ENCODE measurements at places on chromosomes 1 and 21. TPM values are rescaled to one million over a fixed set of nuclear protein-coding genes. Genes with fewer than 3 reads are reported as not detected.

DNA sequence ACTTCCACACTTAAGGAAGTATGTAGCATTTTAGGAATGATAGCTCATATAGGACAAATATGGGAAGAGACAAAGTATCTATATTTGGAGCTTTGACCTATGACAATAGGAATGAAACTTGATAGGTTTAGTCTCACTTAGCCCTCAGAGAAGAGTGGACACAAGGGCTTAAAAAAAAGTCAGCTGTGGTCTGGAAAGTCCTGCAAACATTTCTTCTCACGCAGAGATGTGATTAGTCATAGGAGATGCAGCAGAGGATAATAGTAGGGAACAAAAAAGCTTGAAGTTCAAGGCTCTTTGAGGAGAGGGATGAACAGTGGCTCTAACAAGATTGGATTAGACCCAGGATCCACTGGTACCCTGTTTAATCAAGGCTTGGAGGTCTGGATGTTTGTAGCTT lies 14.8 kb upstream of the RNF220 start:
- DNase-seq, result no peak

GRCh38 chr1:245229051-245229450 lies 74.3 kb downstream of the KIF26B start:
- no peak for DNase-seq

PBX1 gene
- 47.4 TPM for total RNA-seq

DNA sequence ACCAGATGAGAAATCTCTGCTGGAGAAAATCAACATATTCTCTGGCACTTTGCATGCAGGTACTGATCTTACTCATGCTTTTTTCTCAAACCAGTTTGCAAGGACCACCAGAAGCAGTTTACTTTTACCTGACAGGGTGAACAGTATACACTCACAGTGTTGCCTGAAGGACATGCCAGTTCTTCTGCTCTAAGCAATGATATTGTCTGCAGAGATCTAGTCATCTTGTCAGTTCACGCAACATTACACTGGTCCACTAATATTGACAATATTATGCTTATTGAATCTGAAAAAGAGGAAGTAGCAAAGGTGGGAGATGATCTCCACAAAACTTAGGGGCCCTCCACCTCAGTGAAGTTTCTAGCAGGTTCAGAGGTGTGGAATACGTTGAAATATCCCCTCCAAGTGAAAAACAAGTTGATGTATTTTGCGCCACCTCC lies 3.8 kb upstream of the S100B start:
- DNase-seq, result no peak

GRCh38 chr1:96756789-96757188 lies 35.2 kb downstream of the PTBP2 start:
- no peak for DNase-seq

- no peak for DNase-seq
Observed at GRCh38 chr1:206568779-206569352, 43.4 kb downstream of the EIF2D start.

- no peak for DNase-seq
Observed at GRCh38 chr1:27394282-27394658, 1.8 kb downstream of the GPR3 start.

DNA sequence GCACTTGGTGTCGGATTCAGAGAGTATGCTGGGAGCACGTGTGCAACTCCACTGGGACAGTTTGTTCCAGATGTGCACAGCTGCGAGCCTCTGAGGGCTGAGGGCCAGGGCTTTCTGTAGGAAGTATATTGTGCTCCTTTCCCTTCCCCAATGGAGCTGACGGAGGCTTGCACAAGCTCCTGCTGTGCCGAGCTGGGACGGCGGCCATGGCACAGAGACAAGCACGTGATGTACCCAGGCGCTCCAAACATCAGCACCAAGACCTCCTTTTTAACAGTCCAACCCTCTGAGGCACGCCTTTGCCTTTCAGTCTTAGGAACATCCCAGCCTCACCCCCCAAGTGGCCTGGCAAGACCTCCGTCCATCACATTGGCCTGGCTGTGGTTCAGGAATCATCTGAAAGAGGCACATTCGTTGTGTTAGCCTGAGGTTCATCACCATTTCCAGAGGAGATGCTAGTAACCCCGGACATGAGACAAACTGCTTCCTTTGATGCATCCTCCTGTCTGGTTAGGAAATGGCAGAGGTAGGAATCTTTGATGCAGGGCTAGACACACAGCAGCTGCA lies 339.2 kb upstream of the KAZN start:
- DNase-seq, result peak; percentile 72

- no peak for DNase-seq
Observed at GRCh38 chr1:61056196-61056572, 26.2 kb upstream of the NFIA start.

GRCh38 chr1:201420608-201421002 lies 925 bp downstream of the TNNI1 start:
- no peak for DNase-seq

DNA sequence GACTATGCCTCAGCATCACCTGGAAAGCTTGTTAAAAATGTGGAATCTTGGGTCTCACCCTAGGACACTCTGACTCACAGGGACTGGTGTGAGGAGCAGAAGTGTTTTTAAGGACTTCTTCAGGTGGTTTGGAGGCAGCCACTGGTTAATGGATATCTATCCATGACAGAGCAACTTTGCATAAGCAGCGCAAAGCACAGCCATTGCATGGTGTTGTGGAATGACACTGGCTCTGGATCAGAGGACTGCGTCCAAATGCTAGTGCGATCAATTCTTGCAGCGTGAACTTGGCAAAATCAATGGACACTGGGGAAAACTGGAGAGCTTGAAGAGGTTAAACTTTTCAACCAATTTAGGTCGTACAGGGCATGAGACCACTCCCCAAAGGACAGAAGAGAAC lies 116.8 kb upstream of the FAM78B start:
- no peak for DNase-seq

DNA sequence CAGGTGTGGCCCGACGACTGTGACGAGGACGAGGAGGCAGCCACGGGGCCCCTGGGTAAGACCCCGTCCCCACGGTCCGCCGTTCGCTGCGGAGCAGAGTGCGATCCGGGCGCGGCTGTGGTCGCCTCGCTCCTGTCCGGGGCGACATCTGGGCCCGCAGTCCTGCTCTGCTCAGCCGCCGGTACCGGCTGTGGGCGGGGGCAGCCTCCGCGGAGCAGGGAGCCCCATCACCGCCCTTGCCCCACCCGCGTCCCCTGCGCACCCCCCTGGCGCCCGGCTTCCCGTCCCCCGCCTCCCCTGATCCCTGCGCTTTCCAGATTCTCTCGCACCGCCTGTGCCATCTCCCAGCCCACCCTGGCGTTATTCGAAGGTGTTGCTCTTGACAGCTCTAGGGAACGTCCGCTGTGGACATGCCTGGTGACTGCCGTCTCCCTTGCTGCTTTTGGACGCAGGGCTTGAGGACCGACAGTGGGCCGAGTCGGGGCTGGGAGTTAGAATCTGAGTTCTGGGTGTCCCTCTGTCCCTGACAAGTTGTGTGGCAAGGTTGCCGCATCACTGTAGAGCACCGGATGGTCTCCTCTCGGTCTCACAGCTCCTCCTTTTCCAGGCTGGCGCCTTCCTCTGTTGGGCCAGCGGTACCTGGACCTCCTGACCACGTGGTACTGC lies 596 bp downstream of the TOR3A start:
- DNase-seq, result peak; percentile 50

DNA sequence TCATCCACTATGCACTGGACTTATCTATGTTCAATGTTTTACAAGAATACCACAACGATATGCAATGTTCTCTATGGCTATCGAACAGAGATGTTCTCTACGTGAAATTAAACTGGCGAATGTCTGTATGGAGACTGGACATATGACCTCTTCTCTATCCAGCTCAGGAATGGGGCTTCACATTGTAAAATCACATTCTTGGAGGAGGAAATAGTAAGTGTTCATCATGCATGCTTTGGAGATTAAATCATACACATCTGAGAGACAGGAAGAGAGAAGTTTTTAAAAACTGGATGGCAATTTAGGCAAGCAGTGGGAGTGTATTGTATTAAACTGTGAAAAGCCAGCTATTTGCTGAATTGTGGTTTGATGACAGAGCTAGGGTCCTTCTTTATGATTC lies 47.9 kb upstream of the RGL1 start:
- DNase-seq, result no peak

FCRL1 gene
- 12.9 TPM for total RNA-seq

USH2A gene
- under 0.01 TPM for total RNA-seq

MOB3C gene
- total RNA-seq, result 12.9 TPM

GRCh38 chr1:5239911-5240310 lies 585.5 kb downstream of the AJAP1 start:
- DNase-seq, result no peak

- no peak for DNase-seq
Observed at GRCh38 chr1:116834595-116834994, 75.1 kb upstream of the PTGFRN start.

GRCh38 chr1:41537788-41538351 lies 53.4 kb upstream of the EDN2 start:
- peak; percentile 58 for DNase-seq

DNA sequence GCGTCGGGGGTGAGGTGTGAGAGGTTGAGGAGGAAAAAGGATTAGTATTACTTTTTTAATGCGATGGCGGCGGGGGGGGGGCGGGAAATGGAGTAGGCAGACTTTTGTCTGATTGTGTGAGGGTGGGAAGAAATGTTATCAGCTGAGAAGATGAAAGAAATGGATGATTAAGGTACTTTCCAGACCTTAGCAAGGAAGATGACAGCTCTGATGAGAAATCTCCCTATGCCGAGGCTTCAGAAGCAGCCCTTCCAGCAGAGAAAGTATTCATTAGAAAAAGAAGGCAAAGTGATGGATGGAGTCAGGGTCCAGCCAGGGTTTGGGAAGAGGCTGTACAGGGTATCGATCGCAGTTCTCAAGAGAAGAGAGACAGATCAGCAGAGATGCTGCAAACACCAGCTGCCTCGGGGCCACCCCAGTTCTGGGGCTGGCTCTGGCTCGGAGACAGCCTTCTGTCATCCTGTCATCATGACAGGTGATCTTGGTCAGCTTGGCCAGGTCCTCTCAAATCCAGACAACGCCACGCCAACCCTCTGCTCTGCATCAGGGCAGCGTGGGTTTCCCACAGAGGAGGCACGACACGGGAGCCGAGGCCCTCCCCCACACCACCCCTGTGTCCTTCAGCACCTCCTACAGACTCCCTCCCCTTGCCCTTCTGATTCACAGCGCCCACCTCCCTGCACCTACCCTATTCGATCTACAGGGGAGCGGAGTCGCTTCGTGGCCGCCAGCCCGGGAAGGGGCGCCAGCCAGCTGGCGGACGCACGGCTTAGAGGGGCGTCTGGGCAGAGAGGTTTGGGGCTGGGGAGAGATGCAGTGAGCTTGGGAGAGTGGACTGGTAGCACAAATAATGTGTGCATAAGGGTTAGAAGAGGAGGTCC lies 674 bp upstream of the ATXN7L2 start:
- no peak for DNase-seq

DNA sequence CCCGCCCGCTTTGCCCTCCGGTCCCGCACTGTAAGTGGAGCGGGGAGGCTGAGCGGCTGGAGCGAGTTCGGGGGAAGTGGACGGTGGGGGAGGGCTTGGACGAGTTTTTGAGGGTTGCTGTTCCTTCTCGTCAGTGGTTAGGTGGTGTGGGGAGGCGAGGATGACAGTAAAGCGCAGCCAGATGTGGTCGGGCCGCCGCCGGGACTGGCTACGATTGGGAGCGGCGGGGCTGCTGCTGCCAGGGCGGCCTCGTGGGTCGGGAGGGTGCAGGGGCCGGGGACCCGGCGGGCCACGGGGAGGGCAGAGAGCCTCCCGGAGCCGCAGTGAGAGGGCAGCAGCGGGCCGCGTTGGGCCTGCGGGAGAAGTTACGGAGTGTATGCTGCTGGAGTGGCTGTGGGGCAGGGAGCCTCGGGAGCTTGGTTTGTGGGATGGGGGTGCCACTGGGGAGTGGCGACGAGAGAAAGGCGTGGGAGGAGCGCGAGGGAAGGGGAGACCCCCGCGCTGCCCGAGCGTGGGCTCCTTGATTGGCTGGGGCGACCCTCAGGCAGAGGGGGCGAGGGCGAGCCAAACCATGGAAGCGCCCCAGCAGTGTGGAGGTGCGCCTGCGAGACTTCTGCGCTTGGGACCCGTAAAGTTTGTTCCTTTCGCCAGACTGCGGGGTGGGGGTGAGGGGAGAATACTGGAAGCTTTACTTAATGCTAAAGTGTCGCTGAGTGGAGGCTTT lies 2.1 kb downstream of the ADGRL2 start:
- peak; percentile 33 for DNase-seq

DNA sequence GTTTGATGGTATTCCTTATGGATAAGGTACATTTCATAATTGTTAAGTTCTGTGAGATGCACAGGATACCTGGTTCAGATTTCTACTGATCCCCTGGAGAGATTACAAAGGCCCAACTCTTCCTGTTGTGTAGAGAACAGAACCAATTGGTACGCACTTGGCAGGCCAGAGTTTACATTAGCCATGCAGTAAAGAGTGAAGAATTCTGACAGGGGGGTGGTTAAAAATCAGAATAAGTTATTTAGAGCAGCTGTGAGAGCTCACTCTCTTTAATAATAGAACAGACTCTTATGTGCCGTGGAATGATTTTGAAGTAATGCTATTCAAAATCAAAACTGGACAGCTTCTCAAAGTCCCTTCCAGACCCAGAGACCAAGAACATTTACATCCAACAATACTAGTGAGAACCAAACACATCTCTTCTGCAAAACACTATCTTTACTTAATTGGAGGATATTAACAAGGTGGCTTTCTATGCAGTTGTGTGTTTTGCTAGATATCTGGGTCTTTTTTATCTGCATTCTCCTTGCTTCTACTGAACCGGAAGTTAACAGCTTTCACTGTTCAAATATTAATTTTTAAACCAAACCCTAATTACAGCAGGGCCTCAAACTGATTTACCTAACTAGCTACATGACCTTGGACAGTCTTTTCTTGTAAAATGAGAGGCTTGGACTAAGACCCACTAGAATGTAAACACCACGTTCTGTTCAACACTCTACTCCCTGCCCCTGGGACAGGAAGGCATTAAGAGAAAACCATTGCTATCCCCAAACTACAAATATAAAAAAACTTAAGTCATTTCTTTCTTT lies 4.0 kb downstream of the USP24 start:
- DNase-seq, result no peak

GRCh38 chr1:236072001-236072400 lies 7.1 kb upstream of the NID1 start:
- DNase-seq, result no peak

WNT3A gene
- not detected for total RNA-seq
